Putamen (tissue), 1 donor: ENCODE measurements at places on chromosomes 3 and 15.

DNA sequence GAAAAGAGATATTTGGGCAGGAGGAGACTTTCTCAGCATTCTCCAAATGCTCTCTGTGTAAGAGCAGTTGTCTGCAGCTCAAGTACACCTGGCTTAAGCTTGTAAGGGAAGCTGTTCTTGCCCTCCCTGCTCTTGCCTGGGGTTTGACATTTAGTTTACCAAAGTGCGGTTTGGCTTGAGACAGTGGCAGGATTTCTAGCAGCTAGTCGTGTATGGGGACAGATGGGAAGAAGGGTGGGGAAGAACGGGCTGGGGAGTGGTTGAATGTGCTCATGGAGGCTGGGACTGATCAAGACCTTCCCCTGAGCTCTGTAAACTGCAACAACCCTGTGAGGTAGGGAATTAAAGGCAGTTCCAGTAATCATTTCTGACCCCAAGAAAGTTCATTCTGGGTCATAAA, 39.8 kb downstream of the SQOR start:
- DNase-seq = no peak

DNA sequence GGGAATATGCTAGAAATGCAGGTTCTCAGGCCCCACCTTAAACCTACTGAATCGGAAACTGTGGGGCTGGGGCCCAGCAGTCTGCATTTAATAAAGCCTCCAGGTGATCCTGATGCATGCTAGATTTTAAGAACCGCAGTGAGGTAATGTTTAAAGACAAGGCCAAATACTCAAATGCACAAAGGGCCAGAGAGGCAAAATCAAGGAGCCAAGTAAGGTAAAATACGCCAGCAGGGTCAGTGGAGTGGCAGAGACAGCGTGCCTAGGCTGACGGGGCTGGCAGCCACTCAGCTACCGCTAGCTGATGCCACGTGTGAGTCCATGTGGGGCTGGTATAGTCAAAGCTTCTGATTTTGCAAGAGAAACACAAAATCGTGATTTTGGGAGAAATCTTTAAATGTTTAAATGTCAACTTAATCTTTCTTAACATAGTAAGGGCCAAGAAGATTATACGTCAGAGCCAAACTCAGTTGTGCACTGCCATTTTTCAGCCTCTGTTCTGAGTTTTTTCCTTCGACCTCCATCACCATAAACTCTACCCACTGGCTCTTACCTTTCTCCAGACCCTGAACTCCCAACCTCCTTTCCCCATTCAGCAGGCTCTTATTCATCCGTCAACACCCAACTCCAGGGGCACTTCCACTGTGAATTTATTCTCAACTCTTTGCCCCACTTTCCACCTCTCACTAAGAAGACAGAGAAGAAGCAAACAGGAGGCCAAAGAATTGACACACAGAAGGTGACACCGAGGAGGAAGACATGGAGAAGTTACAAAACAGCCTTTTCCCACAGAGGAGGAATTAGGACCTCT, 136.6 kb upstream of the RAD18 start:
- DNase-seq = no peak

GRCh38 chr3:49092938-49093852, 676 bp downstream of the QRICH1 start:
- peak; percentile 73 for DNase-seq

DNA sequence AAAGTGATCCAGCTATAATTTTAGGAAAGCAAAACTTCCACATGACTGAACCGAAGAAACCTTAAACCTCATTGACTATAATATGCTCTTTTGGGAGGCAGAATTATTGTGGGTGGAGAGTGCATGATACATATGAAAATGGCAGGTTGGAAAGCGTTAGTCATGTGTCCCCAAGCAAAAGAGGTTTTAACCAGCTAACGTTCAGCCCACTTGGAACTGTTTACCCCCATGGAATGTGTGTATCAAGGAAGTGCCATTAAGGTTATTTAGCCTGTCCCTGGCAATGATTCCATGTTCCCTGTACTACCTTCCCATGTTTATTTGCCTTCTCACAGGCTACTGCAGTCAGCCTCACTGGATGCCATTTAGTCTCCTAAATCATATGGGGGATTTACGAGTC, 44.1 kb upstream of the LRRC58 start:
- DNase-seq = no peak

GRCh38 chr3:10389995-10390394, 69.1 kb upstream of the SEC13 start:
- no peak for DNase-seq

GRCh38 chr15:83208367-83208661, 691 bp upstream of the HDGFL3 start:
- DNase-seq = no peak

GRCh38 chr3:100954990-100955389, 38.2 kb downstream of the ABI3BP start:
- DNase-seq = no peak

DNA sequence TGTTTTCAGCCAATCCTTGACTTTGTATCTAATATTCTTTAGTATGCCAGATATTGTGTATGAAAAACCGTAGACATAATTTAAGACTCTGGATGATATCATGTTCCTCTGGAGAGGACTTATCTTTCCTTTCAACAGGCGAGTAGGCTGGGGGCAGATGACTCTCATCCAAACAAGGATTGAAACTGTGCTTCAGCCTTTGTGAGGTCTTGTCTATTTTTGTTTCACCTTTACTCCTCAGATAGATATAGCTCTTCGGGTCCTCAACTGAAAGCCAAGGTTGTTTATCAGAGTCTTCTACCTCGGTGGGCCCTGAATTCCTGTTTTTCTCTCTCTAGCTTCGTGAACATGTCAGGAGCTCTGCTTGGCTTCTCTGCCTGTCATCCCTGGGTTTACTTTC, 66.0 kb downstream of the C3orf20 start:
- no peak for DNase-seq

DNA sequence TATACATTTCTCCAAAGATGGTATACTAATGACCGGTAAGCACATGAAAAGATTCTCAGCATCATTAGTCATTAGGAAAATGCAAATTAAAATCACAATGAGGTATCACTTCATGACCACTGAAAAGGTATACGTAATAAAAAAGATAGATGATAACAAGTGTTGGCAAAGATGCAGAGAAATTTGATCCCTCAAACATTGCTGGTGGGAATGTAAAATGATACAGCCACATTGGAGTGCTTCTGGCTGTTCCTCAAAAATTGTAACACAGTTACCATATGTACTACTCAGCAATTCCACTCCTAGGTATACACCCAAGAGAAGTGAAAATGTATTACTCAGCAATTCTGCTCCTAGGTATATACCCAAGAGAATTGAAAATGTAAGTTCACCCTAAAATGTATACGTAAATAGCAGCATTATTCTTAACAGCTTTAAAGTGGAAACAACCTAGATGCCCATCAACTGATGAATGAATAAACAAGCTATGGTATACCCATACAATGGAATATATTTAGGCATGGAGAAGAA, 25.0 kb upstream of the KY start:
- no peak for DNase-seq

DNA sequence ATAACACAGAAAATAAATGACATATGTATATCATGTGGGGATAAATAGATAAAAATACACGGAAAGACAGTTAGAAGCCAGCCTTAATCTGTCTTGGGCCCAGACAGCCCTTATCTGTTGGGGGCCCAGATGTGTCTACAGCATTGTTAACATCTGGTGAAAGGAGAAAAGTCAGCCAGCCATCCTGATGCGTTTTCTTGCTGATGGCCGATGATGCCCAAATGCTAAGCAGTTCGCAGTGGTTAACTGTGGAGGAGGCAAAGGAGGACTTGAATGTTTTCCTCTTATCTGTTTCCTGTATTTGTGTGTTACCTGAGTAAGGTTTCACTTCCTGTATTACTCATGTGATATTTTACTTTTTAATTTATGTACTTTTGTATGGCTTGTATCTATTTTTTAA, 46.2 kb downstream of the NOX5 start:
- DNase-seq = no peak

GRCh38 chr15:79002581-79002980, 57.7 kb upstream of the CTSH start:
- DNase-seq = no peak

- DNase-seq = no peak
Measured at GRCh38 chr3:183182732-183183610, 20.4 kb upstream of the LAMP3 start.

- DNase-seq = no peak
Measured at GRCh38 chr3:55147406-55147805, 219.5 kb upstream of the LRTM1 start.

- DNase-seq = no peak
Measured at GRCh38 chr15:92930054-92930621, 30.0 kb downstream of the CHD2 start.

DNA sequence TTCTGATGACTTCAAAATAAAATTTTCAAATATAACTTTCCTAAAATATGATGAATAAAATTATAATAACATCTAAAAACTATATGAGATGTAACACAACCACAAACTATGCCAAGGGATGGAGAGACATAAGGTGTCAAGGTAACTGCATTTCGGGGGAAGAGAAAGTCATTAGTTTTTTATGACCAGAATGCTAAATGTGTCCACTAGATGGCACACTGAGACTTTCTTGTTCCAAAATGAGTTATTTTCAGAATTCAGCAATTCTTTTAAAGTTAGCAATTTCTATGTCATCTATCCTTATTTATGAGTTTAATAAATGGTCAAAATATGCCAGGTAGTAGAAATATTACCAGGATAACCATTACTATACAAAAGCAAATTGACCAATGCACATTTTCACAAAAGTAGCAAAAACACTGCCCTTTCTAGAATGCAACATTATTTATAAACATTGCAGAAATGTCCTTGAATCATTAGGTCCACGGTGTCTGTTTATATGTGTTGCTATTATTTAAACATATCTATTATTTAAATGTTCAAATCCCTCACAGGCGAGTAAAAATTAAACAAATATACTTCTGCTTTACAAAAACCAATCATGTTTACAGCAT, 374.2 kb downstream of the PLCL2 start:
- DNase-seq = peak; percentile 30

- DNase-seq = peak; percentile 77
Measured at GRCh38 chr3:114418724-114419543, 125.1 kb downstream of the TIGIT start.

DNA sequence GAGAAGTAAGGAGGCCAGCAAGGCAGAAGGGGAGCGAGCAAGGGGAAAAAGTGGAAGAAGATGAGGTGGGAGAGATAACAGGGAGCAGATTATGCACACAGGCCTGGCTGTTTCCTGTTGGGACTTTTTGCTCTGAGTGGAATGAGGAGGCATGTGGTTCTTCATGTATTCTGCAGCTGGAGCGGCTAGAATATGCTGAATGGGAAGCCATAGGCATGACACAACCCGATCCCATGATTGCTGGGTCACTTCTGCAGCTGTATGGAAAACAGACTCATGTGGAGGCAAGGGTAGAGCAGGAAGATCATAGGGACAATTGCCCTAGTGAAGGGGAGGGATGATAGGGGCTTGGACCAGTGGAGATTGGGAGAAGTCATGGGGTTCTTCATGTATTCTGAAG, 206.0 kb upstream of the SUCLG2 start:
- DNase-seq = no peak

DNA sequence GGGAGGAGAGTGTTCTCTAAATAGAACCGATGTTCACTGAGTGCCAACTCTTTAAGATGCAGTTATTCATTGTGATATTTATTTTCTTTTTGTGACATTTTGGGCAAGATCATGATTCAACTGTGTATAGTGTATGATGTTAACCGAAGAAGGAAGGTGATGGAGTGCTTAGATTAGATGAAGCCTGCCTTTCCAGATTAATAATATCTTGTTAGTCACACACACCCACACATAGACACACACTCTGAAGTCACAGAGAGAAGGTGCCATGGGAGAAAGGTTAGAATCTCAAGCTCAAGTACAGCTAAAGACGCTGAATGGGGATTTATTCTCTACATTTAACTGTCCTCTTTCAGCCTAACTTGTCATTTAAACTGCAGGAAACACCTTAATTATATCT, 77.0 kb downstream of the SLC9A9 start:
- DNase-seq = peak; percentile 50

DNA sequence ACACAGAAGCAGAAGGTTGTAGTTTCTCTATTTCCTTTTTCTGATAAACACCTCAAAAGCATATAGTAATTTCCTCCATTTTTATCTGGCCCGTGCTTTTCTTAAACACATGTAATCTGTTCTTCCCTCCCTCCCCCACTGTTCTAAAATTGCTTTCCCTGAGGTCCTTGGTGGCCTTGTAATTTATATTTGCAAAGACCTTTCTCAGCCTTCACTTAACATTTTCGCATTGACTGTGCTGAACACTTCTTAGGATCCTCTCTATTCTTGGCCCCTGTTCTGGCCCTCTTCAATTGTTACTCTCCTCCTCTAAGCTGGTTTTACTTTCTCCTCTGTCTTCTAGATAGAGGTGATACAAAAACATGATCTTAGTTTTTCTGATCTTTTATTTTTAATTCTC, 28.3 kb downstream of the GAP43 start:
- no peak for DNase-seq

DNA sequence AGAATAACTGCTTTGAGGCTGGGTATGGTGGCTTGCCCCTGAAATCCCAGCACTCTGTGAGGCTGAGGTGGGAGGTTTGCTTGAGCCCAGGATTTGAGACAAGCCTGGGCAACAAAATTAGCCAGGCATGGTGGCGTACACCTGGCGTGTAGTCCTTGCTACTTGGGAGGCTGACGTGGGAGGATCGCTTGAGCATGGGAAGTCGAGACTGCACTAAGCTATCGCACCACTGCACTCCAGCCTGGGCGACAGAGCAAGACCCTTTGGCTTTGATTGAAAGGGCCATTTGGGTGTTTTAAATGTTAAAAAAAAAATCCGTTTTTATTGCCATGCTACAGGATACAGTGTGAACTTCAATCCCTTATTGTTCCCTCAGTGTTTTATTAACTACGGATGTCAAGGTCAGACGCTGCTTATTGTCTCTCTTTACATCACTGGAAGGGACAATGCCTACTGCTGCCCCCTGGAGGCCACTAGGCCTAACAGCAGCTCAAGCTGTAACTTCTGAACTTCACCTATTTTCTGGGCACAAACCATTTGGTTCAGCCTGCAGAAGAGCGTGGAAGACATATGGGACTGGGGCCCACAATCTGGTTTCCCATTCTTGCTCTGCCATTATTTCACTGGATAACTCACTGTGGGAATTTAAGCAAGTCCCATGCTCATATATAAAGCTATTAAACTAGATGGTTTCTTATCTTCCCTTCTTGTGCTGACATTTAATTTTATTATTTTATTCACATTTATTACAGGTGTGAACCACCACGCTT, 15.3 kb upstream of the IREB2 start:
- peak; percentile 34 for DNase-seq

- no peak for DNase-seq
Measured at GRCh38 chr3:64561325-64561843, 126.4 kb downstream of the ADAMTS9 start.

- no peak for DNase-seq
Measured at GRCh38 chr3:197026481-197026866, 3.1 kb downstream of the MELTF start.

DNA sequence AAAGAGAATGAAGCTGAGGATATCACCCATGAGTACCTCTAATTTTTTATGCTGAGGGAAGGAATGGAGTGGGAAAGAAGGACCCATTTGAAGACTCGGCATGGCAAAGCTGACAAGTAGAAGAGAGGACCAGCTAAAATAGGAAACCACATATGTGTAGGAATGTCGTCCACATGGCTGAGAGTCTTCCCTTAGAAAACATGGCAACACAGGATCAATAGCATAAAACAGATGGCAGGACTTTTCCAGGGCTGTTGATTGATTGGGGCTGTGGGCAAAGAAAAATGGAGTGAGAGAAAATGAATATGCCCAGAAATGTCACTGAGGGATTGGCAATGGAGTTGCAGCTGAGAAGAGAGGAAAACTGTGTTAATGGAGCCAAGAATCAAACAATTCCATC, 76.2 kb upstream of the PRICKLE2 start:
- DNase-seq = no peak

GRCh38 chr15:25739687-25740121, 123.4 kb downstream of the ATP10A start:
- DNase-seq = no peak
